ENCODE measurements at places on chromosomes 1 and 21. TPM values are rescaled to one million over a fixed set of nuclear protein-coding genes. Genes with fewer than 3 reads are reported as not detected.

Gene ATAD3C
- total RNA-seq: 0.51 TPM

Gene RGS4
- not detected for total RNA-seq

DNA sequence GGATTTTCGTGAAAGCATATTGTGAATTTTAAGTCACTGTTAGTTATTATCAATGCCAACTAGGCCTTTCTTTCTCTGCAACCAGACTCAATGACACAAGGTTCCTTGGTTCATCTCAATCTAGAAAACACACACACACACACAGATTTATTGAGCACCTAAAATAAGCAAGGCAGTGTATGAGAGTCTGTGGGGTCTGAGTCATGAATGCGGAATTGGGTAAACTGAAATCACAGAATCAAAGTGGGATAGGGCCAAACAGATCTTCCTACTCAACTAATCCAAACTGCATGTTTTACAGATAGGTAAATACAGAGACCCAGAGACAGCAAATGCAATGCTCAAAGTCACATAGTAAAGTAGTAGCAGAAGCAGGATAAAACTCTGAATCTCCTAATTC, 48.5 kb upstream of the NRDC start:
- DNase-seq: no peak

GRCh38 chr1:183970516-183971300, 66.8 kb downstream of the COLGALT2 start:
- no peak for DNase-seq

GRCh38 chr21:45848331-45848730, 133.2 kb upstream of the COL6A1 start:
- no peak for DNase-seq

Gene S100A8
- total RNA-seq: not detected

- no peak for DNase-seq
Measured at GRCh38 chr21:36729310-36729970, 30.5 kb downstream of the SIM2 start.

DNA sequence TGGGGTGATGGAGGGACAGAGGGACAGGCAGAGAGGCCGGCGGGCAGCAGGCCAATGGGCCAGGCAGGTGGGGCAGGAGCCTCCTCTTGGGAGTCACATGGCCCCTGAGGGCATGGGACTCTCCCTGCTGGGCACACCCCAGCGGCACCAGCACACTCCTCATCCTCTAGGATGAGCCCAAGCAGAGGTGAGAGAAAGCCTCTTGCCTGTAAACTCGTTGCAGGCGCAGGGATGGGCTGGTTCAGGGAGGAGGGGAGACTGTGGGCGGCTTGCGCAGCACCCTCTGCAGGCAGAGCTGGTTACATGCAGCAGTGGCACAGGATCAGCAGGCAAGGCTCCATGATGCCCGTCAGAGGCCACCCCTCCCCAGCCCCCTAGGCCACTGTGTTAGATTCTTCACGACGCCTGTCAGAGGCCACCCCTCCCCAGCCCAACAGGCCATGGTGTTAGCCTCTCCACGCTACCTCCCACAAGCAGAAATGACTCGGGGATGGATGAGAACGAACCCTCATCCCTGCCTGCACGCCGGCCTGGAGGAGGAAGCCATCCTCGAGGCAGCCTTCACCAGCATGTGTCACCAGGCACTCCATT, 209.7 kb upstream of the VAMP3 start:
- DNase-seq: peak; percentile 89

Data from Karpas-422 (cell line).